ENCODE measurements at places on chromosomes 13 and 19.

DNA sequence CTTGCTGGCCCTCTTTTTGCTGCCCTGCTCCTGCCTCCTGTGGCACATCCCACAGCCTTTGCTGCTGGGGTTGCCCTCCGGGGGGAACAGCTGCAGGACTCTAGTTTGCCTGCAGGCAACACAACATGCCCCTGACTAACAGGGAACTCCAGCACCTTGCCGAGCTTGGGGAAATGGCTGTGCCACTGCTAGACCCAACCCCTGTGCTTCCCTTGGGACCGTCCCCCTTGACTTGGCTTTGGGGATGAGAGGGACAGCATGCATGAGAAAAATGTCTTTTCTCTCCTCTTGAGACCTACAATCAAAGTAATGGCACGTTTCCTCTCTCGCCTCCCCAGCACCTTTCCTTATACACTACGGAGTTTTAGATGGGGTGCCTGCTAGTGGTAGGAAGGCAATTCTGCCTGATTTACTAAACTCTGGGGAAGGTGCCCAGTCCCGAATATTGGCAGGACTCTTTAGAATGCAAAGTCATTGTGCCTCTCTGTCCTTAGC lies 12.4 kb upstream of the VWA8 start:
- DNase-seq, result no peak

DNA sequence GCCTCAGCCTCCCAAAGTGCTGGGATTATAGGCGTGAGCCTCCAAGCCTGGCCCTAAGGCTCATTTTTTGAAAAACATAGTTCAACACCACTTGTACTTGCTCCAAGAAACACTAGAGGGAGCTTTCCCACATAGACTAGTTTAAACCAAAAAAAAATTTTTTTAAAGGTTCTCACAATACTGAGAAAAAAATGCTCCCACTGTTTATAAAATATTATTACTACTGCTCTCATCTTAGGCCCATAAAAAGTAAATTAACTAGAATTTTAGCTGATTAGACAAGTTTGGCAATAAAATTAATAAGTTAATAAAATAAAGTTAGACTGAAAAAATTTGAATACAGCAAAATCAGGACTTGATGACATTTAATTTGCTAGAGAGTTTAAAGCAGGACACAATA lies 109.5 kb downstream of the TBC1D4 start:
- no peak for DNase-seq

DNA sequence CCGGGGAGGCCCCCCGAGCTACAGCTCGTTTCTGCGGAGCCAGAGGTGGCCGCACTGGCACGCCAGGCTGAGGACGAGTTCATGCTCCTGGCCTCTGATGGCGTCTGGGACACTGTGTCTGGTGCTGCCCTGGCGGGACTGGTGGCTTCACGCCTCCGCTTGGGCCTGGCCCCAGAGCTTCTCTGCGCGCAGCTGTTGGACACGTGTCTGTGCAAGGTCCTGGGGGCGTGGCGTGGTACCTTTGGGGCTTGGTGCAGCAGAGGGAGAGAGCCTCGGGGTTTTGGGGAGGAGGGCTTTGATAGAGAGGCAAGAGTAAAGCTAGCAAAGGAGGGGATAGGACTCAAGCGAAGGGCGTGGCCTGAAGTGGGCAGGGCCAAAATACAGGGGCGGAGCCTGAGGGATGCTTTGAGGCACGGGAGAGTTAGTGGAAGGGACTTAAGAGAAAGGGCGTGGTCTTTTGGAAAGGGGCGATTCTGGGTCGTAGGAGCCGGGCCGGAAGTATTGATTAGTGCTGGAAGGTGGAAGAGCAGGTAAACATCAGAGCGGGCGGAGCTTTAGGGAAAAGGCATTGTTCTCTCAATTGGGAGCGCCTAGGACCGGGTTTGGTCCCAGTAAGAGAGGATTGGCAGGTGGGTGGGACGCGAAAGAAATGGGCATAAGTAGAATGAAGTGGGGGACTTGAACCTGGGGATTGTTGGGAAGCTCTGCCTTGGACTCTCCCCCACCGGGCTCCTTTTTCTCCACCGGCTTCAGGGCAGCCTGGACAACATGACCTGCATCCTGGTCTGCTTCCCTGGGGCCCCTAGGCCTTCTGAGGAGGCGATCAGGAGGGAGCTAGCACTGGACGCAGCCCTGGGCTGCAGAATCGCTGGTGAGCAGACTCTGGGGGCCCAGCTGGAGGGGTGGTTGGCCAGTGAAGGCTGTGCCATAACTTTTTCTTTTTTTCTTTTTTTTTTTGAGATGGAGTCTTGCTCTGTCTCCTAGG lies 1.2 kb downstream of the PPM1N start:
- DNase-seq, result peak; percentile 71

- DNase-seq, result no peak
Observed at GRCh38 chr13:41465898-41466320, 8.6 kb downstream of the RGCC start.

DNA sequence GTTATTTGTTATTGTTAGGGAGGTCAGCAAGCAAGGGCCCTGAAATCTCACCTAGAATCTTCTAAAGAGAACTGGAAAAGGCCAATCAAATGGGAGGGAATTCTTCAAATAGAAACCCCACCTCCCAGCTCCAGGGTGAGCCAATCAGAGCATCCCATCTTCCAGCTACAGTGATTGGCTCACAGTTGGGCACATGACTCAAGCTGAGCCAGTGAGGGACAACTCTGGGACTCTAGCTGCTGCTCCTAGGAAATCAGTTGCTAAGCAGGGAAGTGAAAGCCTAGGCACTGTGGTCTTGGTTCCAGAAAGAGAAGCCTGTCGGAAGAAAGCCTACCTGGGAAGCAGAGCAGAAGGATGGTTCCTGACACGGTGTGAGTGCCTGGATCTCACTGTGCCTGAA lies 13.4 kb downstream of the TM6SF2 start:
- DNase-seq, result no peak

- no peak for DNase-seq
Observed at GRCh38 chr13:83449668-83450395, 432.4 kb downstream of the SLITRK1 start.

- DNase-seq, result peak; percentile 35
Observed at GRCh38 chr19:38683393-38684077, 36.1 kb downstream of the ACTN4 start.

DNA sequence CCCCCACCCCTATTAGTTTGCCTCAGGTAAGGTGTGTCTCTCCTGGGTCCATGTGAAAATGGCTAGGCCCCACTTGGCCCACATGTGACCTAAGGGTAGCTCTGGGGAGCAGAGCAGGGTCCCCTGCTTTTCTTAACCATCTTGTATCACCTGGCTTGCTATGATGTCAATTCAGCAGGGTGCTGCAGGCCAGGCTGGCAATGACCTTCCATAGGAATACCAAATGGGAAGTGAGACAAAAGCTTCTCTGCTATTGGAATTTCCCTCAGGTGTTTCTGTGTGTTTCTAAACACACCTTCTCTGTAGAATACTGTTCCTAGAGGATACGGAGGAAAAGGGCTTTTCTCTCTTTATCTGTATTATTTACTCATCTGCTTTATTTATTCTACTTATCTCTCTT lies 35.7 kb upstream of the DACH1 start:
- no peak for DNase-seq

- no peak for DNase-seq
Observed at GRCh38 chr13:23460921-23461320, 27.4 kb upstream of the SACS start.

- peak; percentile 70 for DNase-seq
Observed at GRCh38 chr19:3665681-3666544, 34.4 kb downstream of the PIP5K1C start.

DNA sequence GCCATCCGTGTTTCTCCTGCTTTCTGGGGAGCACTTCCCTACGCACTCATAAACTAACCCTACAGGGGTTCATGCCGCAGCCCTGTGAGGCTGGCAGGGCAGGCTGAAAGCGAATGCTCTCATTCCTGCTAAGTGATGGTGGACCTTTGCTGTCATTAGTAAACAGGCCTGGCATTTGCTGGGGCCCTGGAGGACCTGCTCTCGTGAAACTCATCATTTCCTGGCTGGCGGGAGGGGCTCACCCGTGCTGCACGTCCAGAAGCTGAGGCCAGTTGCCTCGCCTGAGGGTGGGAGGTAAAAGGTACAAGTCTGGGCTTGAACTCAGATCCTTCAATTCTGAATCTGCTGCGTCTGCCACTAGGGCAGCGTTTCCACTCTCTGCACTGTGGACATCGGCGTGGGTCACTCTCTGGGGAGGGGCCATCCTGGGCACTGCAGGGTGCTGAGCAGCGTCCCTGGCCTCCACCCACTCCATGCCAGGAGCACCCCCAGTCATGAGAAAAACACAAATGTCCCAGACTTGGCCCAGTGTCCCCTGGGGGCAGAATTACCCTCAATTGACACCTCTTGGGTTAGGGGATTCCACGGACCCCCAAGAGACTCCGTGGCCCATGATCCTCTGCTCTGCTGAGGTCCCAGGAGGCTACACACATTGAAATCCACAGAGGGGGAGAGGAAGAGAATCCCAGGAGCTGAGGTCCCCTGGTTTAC lies 7.0 kb downstream of the MOB3A start:
- peak; percentile 55 for DNase-seq

DNA sequence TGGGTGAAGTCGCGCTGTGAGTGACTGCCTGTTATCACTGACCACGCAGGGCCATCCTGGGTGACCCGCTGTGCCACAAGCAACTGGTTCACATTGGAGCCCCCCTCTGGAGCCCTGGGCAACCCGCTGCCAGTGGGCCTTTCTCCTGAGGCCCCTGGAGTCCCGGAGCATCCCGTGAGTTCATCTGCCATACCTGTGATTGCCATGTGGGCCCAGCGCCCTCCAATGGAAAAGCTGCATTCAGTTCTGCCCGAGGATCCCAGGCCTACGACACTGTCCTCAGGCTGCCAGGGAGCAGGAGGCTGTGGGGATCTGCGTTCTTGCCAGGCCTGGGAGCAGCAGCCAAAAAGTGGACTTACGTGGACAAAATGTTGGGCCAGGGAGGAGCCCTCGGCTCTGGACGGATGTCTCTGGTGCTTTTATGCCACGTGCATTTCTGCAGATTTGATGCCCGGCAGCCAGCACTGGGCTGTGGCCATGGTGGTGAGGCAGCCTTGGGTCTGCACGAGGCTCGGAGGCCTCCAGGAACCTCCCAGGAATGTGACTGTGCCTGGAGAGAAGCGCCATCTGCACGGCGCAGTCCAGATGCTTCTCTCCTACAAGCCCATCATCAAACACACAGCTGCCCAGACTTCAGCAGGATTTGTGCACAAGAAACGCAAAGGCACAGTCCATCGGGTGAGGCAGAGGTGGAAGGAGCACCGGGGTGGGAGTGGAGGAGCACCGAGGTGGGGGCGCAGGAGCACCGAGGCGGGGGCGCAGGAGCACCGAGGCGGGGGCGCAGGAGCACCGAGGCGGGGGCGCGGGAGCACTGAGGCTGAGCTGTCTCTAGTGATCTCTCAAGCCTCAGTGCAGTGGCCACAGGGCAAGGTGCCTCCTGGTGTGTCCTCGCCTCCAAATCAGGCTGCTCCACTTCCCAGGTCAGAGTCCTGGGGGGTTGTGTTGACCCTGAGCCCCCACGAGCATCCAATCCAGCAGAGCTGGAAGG lies 44.0 kb downstream of the C13orf46 start:
- DNase-seq, result no peak

- DNase-seq, result no peak
Observed at GRCh38 chr13:84609716-84610115, 727.4 kb upstream of the SLITRK1 start.

DNA sequence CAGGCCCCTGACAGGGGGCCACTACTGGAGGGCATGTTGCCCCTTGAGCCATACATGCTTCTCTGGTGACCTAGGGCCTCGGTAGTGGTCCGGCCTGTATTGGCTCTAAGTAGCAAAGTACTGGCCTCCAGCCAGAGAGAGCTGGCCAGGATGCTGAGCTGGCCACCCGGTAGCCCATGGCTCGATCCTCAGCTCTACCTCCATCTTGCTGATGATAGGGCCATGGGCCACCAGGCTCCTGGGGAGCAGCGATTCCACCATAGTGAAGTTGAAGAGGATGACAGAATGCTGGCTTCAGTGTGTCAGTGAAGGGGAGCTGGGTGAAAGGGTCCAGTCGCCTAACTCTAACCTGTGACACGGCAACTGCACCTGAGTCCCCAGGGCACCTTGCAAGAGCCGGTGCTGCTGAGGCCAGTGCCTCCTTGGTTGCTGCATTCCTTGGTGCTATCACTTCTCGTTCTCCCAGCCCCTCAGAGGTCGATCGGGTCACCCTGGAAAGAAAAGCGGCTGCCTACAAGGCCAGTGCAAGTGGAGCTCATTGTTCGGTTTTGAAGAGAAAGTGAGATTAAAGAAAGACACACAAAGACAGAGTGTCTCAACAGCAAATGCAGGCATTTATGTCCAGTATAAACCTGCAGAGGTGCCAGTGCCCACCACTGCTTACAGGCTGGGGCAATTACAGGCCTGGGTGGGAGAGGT lies 5.0 kb downstream of the FPR3 start:
- DNase-seq, result no peak

GRCh38 chr19:15008308-15008707 lies 28.6 kb upstream of the SLC1A6 start:
- no peak for DNase-seq

- no peak for DNase-seq
Observed at GRCh38 chr19:4124638-4125037, 716 bp upstream of the MAP2K2 start.

- peak; percentile 93 for DNase-seq
Observed at GRCh38 chr19:53394974-53395839, at the start of gene ZNF765. Gene ZNF765 (plus strand): TSS chr19:53395149. CDS start chr19:53398016, 2,867 bp downstream.

GRCh38 chr13:44765001-44765471 lies 188.9 kb upstream of the TSC22D1 start:
- no peak for DNase-seq

DNA sequence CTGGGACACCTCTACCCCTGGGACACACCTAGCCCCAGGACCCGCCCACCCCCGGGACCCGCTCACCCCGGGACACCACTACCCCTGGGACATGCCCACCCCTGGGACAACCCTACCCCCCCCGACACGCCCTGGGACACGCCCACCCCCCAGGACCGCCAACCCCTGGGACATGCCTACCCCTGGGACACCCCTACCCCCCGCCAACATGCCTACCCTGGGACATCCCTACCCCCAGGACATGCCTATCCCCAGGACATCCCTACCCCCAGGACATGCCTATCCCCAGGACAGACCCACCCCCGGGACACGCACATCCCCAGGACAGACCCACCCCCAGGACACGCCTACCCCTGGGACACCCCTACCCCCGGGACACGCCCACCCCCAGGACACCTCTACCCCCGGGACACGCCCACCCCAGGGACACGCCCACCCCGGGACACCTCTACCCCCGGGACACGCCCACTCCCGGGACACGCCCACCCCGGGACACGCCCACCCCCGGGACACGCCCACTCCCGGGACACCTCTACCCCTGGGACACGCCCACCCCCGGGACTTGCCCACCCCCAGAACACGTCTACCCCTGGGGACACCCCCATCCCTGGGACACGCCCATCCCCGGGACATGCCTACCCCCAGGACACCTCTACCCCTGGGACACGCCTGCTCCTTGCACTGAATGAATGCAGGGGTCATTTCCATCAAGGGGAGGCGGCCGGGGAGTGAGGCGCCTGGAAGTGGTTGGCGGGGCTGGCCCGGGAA lies 32.3 kb downstream of the ADPRHL1 start:
- DNase-seq, result no peak

GRCh38 chr19:31317093-31317492 lies 32.1 kb downstream of the TSHZ3 start:
- DNase-seq, result no peak

Data from activated naive CD8-positive, alpha-beta T cell treated with anti-CD3 and anti-CD28 coated beads for 36 hours (primary cell).